ENCODE measurements at places on chromosomes 3 and 15. TPM values are rescaled to one million over a fixed set of nuclear protein-coding genes. Genes with fewer than 3 reads are reported as not detected.

Gene GREM1
- not detected for total RNA-seq

Gene MFGE8
- total RNA-seq: 94.7 TPM

Gene GOLGA8O
- total RNA-seq: 16.6 TPM

Gene COL8A1
- not detected for total RNA-seq

Gene FANCD2
- 78.8 TPM for total RNA-seq

Gene FRMD4B
- total RNA-seq: 8.9 TPM

Gene ROPN1
- not detected for total RNA-seq

Gene MESP1
- 1.8 TPM for total RNA-seq
